ENCODE measurements at places on chromosomes 5 and 9. TPM values are rescaled to one million over a fixed set of nuclear protein-coding genes. Genes with fewer than 3 reads are reported as not detected.

GRCh38 chr5:73691302-73692080 lies 65.5 kb downstream of the ARHGEF28 start:
- DNase-seq = no peak

The SUB1 gene
- 289 TPM for polyA plus RNA-seq

DNA sequence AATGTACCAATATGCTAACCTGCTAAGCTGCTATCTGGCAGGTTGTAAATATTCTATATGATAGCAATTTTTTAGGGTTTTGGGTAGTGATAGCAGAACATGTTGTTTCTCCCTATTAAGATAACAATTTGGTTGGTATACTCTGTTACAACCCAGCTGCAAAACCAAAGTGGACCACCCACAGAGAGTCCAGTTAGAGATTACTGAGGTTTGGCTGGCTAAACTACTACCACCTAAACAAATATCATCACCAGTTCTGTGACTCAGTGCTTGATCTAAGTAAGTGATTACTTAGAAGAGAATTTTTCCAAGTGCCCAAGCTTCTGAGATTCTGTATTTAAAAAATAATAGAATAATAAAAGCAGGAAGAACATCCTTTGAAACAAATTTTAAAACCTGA lies 72.3 kb downstream of the XRCC4 start:
- DNase-seq = no peak

GRCh38 chr5:73387149-73387591 lies 61.4 kb downstream of the FOXD1 start:
- no peak for DNase-seq

- peak; percentile 9 for DNase-seq
Measured at GRCh38 chr5:87899721-87900131, 368.9 kb downstream of the TMEM161B start.

The SARDH gene
- 13.3 TPM for polyA plus RNA-seq

- DNase-seq = no peak
Measured at GRCh38 chr9:89012294-89013042, 21.2 kb downstream of the S1PR3 start.

DNA sequence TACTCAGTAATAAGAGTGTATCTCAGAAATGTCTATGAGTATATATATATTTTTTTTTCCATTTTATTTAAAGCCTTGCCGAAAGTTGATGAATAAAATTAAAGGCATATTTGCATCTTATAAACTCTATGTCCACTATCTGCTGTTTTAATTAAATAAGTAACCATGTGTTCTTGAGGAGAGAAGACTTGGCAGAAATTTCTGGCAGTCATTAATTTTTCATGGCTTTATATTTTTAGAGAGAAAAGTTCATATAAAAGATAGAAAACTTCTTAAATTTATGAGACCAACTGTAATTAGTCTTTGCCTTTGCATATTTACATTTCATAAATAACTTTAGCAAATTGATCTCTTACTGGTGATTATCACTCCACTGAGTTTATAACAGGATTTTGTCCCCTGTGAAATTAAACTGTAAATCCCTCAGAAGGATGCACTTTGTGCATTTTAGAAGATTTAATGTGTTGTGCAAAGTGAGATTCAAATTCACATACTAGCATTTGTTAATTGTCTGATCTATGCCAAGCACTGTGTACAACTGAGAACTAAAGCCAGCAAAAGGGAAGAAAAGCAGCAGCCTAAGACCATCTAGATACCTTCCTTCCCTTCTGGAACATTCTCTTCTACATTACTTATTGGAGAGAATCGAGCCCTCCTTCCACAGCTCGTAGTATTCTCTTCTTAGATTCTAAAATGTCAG lies 108.7 kb downstream of the SNCAIP start:
- DNase-seq = no peak

The RNF183 gene
- polyA plus RNA-seq = 6.0 TPM

The GADD45G gene
- 3.5 TPM for polyA plus RNA-seq
